ENCODE measurements at places on chromosomes 3 and 15.
A peak's percentile ranks its signal among the peaks of the same experiment; 100 is the strongest.

DNA sequence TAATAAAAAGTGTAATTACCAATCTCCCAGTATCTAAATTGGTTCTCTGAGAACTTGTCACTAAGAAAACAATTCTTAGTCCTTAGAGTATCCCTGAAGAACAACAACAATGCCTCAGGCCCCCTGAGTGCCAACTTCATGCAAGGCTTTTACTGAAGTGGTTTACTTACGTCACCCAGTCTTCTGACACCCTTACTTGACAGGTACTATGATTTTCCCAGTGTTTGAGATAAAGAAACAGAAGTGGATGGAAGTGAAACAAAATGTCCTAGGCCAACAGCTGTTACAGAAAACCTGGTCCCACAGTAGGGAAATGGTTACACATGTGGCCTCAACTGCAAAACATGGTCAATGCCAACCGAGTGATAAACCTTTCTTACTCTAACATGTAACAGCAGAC lies 331.1 kb downstream of the FOXP1 start:
- no peak for DNase-seq

DNA sequence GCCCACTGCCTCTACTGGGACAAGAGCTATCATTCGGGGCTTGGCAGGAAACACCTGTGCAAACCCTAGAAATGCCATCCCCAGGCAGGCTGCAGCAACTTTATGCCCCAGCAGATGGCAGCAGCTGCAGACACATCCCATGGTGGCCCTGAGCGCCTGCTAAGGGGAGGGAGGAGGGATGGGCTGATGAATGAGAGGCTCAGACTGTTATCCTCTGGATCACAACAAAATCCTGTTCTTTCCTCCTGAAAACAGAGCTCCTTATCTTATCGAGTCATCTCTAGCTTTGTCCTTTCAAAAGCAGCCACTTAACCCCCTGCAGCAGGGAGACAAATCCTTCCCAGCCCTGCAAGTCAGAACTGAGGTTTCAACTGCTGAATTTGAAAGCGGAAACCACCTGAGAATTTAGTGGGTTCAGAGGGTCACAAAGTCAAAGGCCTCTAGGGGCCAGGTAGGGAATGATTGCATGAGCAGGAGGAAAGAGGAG lies 90.6 kb upstream of the PROK2 start:
- DNase-seq, result peak; percentile 74

- no peak for DNase-seq
These were observed 57.6 kb upstream of the CMSS1 start for GRCh38 chr3:99760031-99760430.

- DNase-seq, result no peak
These were observed 349.5 kb upstream of the POU1F1 start for GRCh38 chr3:87625876-87626275.

DNA sequence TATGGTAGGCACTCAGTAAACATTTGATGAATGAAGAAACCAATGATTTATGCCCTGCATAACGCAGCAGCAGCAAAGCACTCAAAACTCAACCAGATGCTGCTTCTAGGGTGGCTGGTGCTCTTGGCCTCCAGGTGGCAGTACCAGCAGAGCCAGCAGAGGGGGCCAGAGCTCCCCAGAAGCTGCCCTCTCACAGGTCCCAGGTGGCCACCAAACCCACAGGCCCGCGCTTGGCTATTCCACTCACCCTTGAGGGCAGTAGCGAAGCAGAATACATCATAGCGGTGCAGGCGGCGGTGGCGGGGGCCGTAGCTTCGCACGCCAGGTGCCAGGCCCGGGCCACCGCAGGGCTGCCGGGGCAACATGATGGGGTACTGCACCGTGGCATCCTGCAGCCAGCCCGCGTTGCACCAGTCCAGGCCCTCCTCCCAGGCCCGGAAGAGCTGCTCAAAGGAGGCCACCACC lies 16.6 kb downstream of the HAPLN3 start:
- peak; percentile 25 for DNase-seq

DNA sequence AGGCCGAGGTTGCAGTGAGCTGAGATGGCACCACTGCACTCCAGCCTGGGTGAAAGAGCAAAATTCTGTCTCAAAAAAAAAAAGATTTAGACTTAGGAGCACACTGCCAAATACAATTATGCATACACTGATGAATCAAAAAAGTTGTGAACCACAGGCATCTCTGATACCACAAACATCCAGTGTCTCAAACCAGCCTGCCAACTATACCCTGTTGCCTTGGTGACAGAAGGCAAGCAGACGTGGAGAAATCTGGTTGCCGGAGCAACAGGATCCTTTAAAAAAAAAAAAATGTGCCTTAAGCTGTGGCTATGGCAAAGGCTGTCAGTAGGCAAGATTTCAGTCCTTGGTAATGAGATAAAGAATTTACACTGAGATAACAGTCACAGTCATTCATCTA lies 202.3 kb downstream of the NEK10 start:
- no peak for DNase-seq

DNA sequence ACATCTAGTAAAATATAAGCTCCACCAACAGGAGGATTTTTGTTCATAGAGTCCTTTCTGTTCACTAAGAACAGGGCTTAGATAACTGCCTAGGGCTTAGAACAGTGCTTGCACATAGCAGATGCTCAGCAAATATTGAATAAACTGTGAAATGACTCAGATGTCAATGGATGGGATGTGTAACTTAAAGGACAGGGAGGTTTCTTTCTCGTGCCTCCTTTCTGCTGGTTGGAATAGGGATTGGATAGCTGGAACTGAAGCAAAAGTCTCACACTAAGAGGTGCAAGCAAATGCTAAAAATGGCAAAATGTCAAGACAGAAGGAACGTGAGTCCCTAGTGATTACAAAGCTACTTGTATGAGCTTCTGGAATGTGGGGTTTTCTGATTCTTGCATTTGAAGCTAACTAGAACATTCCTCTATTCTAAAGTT lies 392.8 kb upstream of the WNT5A start:
- DNase-seq, result no peak

DNA sequence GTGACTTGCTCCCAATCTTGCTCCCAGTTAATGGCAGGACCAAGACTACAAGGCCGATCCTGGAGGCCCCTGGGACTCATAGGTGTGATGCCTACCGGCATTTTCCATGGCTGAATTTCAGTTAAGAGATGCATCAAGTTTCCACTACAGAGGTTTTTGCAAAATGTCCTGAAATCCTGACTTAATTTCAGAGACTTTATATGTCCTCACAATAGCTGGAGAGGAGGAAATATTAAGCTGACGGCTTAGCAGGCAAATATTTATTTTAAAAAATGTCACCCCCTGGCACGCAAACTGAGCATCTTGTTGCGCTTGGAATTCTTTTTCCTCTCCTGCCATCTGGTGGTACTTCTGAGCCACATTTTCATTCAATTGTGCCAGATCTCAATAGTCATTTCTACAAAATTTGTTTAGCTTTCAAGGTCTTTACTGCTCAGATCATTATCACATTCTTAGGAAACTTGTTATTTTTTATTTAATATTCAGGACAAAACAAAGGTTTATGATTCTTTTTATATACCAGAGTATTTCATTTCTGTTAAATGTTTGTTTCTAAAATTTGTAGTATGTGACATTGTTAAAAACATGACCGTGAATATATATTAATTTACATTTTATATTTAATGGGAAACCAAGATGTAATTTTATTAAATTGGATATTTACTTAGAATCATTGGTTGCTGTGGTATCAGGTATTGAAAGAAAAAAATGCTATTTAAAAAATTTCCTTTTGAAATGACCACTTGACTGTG lies 189.2 kb upstream of the THRB start:
- DNase-seq, result no peak

- no peak for DNase-seq
These were observed 250.3 kb downstream of the POLQ start for GRCh38 chr3:121295452-121295851.

DNA sequence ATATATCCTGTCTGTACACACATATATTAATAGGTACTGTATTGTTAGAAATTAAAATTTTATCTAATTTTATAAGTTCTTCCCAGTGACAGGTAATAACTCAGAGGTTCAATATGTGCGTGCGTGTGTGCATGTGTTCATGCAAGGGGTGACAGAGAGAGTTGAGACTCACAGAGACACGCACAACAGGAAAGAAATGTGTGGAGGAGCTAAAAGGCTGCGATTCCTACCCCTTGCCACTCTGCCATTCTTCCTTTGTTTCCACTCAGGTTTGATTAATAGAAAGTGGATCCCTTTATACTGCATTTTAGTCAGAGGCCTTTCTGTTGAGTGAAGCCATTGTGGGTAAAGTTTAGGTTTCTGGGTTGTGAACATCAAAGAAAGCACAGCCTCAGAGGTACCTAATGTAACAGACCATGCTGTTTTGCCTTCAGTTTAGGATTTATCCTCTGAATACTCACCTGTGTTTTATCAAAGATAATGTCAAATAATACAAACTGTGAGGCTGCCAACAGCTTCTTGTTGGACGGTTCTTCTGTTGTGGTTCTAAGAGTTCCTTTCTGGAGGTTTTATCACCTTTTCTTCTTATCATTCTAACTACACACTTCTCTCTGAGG lies 182.3 kb downstream of the EPHA3 start:
- DNase-seq, result no peak

DNA sequence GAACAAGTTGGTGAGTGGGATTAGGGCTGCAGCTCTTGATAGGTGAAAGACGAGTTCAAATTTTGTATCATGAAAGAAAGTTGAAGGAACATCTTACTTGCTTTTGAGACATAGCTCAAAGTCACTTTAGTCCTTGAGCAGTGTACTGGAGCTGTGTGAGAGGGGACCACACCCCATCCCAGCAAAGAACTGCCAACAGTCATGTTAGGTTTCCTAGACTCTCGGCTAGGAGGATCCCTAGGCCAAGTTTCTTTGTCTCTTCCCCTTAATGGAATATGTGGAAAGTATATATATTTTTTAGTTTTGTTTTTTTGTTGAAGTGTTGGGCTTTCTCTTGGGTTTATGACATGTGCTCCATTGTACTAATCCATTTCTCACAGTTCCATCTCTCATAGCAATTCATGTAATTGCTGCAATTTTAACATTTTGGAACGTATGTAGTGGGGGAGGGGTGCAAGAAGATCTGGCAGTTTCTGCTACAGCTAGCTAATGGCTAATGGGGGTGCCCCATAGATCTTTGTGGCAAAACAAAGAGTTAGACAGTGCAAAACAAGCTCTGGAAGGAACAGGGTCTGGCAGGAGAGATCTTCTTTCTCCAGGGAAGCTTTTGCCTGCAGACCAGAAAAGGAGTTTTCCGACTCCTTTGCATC lies 25.1 kb downstream of the TLNRD1 start:
- DNase-seq, result no peak

- no peak for DNase-seq
These were observed 19.2 kb upstream of the MUSTN1 start for GRCh38 chr3:52854013-52854412.

- DNase-seq, result no peak
These were observed 44.7 kb upstream of the NR2F2 start for GRCh38 chr15:96285729-96286254.

DNA sequence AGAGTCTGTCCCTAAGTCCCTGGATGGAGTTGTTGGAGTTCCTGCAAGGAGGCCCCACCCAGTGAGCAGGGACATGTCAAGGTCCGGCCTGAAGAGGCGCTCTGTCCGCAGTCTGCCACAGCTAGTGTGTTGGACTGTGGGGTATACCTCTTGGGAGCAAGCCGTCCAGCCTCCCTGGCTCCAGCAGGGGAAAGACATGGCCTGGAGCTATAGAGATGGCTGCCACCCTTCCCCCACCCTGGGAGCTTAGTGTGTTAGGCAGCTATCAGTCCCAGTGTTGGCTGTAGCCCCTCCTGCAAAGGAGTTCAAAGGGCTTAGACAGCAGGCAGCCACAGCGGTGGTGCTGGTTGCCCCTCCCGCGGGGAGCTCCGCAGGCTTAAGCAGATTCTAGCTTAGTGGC lies 20.3 kb downstream of the IMPG2 start:
- DNase-seq, result no peak

- DNase-seq, result no peak
These were observed 64.9 kb downstream of the COL8A1 start for GRCh38 chr3:99702953-99703943.

DNA sequence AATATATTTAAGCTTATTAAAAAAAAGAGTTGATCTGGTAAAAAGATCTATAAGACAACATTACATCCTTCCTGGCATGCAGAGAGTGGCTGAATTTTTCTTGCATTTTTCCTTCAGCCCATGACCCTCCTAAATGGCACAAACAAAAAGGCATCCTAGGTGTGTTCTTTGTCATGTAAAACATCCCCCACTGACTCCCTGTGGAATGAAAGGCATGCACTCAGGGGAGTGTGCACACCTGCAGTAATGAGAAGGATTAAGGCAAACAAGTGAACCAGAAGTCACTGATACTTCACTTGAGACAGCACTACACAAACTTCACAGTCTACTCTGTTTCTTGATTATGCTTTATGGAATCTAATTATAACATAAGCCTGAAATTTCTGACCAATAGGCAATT lies 195.0 kb downstream of the RBMS3 start:
- DNase-seq, result no peak

DNA sequence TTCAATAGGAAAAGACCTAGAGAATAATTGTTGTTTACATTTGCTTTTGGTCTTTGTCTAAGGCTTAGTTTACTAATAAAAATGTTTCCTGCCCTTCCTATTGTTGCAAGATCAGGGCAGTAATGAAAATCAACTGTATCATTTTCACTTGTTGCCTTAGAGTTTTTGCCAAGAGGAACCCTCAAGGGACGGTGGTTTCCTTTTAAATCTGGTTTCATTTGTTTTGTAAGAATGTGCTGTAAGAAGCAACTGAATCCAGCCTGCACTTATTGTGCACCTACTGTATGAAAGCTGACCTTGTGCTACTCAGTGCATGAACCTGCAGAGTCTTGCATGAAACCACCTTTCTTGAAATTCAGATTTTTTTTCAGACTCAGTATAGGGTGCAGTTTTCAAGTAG lies 5.3 kb downstream of the IGF1R start:
- no peak for DNase-seq

DNA sequence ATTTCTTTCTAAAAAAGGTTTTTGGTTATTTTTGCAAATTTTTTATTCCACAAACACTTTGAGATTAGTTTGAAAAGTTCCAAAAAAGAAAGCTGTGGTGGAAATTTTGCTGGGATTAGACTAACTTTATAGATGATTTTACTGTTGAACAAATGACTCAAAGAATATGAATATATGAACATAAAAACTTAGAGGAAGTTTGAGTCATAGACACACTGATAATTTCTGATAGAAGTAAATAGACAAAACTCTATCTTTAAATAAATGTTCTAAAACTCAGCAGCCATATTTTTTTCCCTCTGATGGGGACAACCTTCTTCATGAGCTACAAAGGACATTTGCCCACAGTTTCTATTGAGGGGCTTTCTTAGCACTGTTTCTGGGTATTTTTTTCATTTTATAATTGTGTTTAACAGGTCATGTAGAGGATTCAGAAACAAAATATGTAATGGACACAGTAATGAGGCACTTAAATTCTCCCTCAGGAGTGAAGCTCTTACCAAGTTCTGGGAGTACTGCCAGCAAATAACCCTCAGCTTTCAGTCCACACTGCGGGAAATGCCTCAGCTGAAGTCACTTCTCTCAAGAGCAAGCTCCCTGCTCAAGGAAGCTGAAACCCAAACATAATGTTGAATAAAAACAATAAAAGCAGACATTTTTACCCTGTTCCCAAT lies 157.6 kb downstream of the NFKBIZ start:
- no peak for DNase-seq

DNA sequence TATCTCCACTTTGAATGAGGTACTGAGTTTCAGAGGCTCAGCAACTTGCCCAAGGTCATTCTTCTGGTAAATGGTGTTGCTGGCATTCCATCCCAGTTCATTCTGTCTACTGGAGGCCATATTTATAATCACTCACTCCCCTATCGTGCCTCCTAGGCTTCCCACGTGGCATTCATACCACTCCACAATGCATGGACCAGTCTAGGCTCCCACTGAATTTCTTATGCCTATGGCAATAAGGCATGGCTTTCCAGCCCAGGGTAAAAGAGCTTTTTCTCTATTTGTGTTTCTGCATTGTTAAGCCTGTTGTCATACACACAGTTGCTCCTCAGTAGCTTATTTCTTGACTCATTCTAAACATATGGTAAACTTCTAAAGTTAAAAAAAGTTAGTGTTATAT lies 19.9 kb downstream of the BBX start:
- DNase-seq, result no peak

Data from activated T-cell treated with anti-CD3 and anti-CD28 coated beads for 48 hours (primary cell).